G401 (cell line): ENCODE measurements at places on chromosomes 11 and 22. TPM values are rescaled to one million over a fixed set of nuclear protein-coding genes. Genes with fewer than 3 reads are reported as not detected.

OR4D5 gene
- not detected in 2 replicates for total RNA-seq

SLC17A6 gene
- 0.37 TPM in 1 of 2 replicates, not detected in the other for total RNA-seq

TMEM123 gene
- 78.0 and 104 TPM in 2 replicates for total RNA-seq

SLN gene
- total RNA-seq: not detected in 2 replicates

TRIM48 gene
- 0.43 and 1.9 TPM in 2 replicates for total RNA-seq

PRR33 gene
- total RNA-seq: not detected in 2 replicates

DKK3 gene
- total RNA-seq: 29.5 and 55.1 TPM in 2 replicates

CLTCL1 gene
- total RNA-seq: 4.9 and 9.4 TPM in 2 replicates

MAPK8IP2 gene
- 28.3 and 39.8 TPM in 2 replicates for total RNA-seq

DEPDC5 gene
- total RNA-seq: 12.9 and 15.6 TPM in 2 replicates

CUL5 gene
- 48.7 and 52.0 TPM in 2 replicates for total RNA-seq

BAIAP2L2 gene
- 0.20 and 0.55 TPM in 2 replicates for total RNA-seq

DEUP1 gene
- not detected in 2 replicates for total RNA-seq

BCO2 gene
- 1.1 TPM in 1 of 2 replicates, not detected in the other for total RNA-seq

PHF21B gene
- 1.3 and 8.4 TPM in 2 replicates for total RNA-seq

AP5B1 gene
- 15.7 and 20.6 TPM in 2 replicates for total RNA-seq

MS4A12 gene
- total RNA-seq: not detected in 2 replicates

DNA sequence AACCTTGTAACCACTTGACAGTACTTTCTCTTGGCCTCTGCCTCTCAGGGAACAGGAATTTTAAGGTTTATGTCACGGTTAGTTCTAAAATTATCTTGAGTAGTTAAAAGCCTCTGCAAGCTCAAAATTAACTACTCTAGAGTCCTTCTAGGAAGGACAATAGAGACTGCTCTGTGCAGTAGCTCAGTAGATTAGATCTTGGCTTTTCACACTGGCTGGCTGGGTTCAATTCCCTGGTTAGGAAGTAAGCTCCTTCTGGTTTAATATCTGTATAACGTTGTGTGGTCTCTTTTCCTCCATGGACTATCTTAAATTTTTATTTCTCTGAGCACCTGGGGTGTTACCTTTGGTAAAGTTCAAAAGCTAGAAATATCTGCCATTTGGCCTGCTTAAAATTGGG is 109.2 kb downstream of the AASDHPPT start:
- DNase-seq: no peak

GRCh38 chr11:73551677-73552076 is 46.2 kb downstream of the FAM168A start:
- no peak for DNase-seq

GRCh38 chr22:32494971-32495370 is 20.4 kb downstream of the FBXO7 start:
- DNase-seq: no peak

- DNase-seq: peak; percentile 57
Observed at GRCh38 chr11:122755409-122755808, 82.9 kb upstream of the CRTAM start.

GRCh38 chr11:131534611-131535010 is 164.2 kb downstream of the NTM start:
- DNase-seq: peak; percentile 8

DNA sequence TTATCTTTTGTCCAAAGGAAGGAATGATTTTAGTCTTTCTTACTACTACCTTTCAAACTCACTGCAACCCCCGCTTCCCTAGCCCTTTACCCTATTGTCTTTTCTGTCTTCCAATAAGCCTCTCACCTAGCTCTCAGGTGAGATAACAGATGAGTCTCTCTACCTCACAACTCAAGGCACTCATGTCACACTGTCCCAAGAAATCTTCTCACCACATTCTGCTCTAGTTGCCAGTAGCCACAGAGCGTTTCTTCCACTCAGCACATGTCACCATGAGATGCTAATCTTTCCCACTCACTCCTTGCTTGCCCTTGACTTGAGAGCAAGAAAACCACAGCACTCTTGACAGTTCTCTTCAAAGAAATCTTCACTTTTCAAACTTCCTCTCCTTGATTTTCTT is 32.7 kb upstream of the TMEM41B start:
- no peak for DNase-seq

DNA sequence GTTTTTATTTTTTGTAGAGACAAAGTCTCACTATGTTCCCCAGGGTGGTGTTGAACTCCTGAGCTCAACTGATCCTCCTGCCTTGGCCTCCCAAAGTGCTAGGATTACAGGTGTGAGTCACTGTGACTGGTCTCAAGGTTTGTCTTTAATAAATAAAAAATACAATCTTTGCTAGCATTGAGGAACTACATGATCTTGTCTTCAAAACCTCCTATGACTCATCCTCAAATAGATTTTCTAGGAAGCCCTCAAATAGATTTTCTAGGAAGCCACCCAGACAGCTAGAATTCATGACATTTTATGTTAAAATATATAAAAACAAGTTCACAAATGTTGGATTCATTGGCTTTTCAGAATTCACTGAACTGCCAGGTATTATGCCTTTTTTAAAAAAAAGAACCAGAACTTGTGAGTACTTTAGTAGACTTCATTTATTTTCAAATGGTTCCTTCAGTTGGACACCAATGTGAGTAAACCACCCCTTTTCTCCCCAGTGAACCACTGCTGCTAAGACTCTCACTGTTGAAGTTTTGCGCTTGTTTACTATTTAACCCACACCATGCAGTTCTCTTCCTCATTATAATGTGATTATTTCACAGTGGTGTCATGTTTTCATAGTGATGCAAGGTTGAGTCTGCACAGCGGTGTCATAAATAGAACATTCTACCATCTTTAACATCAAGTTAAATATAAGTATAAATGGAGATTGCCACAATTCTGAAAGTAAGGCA is 303.9 kb downstream of the CASP12 start:
- DNase-seq: no peak

DNA sequence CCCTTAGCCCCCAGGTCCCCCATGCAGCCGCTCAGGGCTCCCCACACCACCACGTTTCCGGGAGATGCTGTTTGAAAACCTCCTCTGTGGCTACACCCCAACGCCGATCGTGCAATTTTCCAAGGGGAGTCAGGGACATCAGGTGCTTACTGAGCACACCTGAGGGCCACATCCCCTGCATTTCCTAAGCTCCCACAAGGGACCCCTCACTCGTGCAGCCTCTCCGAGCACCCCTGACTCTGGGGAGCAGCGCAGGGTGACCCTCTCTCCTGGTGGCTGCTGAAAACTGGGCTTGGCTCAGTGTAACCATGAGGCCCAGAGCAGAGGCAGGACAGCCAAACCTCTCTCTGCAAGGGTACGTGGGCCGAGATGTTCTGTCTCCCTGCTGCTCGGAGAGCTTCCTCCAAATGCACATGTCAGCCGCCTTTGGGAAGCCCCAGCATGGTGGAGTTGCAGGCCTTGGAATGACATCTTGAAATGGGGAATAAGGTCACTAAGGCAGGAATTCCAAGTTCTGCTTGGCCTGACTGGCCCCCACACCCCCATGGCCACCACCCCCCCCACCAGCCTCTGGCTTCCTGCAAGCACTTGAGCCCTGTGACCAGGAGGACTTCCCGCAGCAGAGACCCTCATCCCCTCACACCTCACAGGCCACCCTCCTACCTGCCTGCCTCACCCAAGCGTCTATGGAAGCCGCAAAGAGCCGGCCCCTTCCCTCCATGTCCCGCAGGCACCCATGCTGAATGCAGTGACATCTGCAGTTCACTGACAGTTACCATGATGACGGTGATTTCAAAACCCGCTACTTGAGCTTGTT is 257.4 kb downstream of the BRD1 start:
- DNase-seq: no peak

GRCh38 chr11:119306373-119306890 is 10.5 kb downstream of the MCAM start:
- DNase-seq: no peak

DNA sequence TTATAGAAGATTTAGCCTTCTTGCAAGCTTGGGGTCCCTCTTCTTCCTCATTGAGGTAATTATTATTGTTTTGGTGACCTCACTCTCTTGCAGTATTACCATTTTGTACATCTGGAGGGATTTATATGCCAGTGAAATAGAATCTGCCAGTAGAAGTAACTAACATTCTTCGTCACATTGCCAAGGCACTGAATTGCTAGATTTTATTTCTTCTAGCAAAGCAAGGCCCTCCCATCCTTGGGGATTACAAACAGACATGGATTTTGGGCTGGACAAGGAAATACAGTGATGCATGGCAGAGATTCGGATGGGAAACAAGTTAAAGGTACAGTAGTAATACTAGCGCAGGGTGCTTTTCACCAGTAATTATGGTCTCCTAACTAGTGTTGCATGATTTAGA is 7.8 kb downstream of the ADAMTS15 start:
- no peak for DNase-seq

- no peak for DNase-seq
Observed at GRCh38 chr22:50034126-50035081, 21.8 kb upstream of the IL17REL start.

DNA sequence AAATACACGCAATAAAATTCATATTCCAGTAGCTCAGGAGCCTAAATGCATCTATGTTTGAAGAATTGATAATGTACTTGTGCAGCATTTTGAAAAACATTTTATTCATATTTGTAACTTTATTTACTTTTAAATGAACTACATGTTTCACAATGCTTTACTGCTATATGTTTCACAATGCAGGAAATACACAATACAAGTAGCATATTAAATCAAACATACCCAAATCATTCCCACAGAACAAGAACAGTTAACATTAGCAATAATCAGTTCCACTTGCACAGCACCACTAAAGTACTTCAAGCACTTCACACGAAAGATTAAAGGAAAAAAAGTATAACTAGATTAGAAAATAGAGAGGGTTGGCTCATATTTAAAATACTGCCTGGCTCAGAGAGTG is 343.6 kb upstream of the CCDC90B start:
- DNase-seq: no peak

GRCh38 chr22:25510876-25511275 is 53.6 kb upstream of the GRK3 start:
- DNase-seq: no peak

- DNase-seq: no peak
Observed at GRCh38 chr11:33909150-33909549, 17.3 kb upstream of the LMO2 start.

GRCh38 chr11:131491503-131491902 is 121.1 kb downstream of the NTM start:
- DNase-seq: no peak

- DNase-seq: no peak
Observed at GRCh38 chr11:132549561-132549960, 982.7 kb downstream of the OPCML start.

DNA sequence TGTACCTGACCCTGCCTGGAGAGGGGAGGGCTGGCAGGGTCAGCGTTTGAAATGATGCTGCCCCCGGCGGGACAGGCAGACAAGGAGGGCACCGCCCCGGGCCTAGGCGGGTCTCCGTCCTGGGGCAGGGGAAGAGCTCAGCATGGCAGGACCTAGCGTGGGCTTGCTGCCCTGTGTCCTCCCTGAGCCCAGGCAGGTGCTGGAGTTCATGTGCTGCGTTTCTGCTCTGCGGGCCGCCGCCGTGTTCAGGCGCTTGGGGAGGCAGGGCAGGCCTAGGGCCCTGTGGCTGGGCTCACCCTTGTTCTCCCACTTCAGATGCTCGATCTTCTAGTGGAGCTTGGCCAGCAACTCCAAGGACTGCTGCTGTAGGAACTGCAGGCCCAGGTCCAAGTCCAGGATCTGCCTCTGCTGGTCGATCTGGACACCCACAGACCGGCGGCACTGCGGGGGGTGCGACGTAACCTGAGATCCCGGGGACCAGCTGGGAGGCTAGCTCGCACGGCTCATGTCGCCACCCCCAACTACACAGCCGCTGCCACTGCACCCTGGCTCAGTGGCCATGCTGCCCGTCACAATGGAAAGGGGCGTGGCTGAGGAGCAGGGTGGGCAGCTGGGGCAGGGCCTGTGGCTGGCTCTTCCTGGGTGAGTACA is 84.4 kb downstream of the MED15 start:
- DNase-seq: no peak
